ENCODE measurements at places on chromosomes 16 and 17. TPM values are rescaled to one million over a fixed set of nuclear protein-coding genes. Genes with fewer than 3 reads are reported as not detected.

Gene ACADVL
- 971 TPM for total RNA-seq

DNA sequence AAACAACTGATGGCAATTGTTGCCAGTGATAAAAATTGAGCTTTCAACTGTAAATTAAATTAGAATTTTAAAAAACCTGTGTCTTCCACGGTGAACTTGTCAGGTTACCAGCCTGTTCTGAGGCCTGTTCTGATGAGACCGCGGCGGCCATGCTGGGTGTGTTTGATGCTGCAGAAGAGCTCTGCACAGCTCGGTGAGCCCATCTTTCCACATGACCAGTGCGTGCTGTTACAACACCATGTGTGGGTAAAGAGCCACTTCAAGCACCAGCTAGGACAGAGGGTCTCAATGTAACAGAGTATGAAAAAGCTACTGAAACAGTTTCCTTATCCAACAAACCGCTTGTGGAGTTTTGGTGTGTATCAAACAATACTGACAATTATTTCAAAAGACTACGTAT is 48.5 kb downstream of the RPTOR start:
- no peak for DNase-seq

Gene GLIS2
- 16.9 TPM for total RNA-seq

GRCh38 chr16:55482056-55482455 is 3.1 kb downstream of the MMP2 start:
- no peak for DNase-seq

- no peak for DNase-seq
Observed at GRCh38 chr16:60419859-60420258, 1616.4 kb downstream of the CDH8 start.

DNA sequence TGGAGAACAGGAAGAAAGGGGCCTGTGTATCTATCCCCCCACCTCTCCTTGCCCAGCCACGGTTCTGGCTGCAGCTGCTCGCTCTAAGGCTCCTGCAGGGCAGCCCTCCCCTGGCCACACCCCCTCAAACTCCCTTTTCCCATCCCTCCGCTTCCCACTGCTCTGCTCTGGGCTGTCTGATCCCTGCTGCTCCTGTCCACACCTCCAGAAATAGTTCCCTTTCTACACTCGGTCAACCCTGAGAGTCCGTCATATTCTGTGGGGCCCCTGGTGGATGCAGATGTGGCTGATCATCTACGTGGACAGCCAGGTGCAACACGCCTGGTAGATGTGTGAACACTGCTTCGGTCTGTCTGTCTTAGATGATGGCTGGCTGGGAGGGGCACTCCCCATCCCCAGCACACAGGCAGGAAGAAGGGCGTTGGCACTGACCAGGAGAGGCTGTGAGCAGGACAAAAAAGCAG is 19.3 kb upstream of the KRT19 start:
- DNase-seq = no peak

Gene AARS1
- 72.8 TPM for total RNA-seq

- peak; percentile 73 for DNase-seq
Observed at GRCh38 chr17:17900615-17901520, 64.1 kb upstream of the SREBF1 start.

- no peak for DNase-seq
Observed at GRCh38 chr16:71894229-71894920, 956 bp upstream of the IST1 start.

GRCh38 chr16:9338068-9338467 is 246.6 kb downstream of the HAPSTR1 start:
- DNase-seq = no peak

Gene PRSS33
- not detected for total RNA-seq

- DNase-seq = no peak
Observed at GRCh38 chr17:78583091-78583490, 5.9 kb upstream of the DNAH17 start.

Gene ZACN
- not detected for total RNA-seq

GRCh38 chr16:86836503-86837129 is 258.3 kb downstream of the FOXL1 start:
- no peak for DNase-seq

- DNase-seq = no peak
Observed at GRCh38 chr16:75139498-75139897, 8.8 kb upstream of the ZFP1 start.

DNA sequence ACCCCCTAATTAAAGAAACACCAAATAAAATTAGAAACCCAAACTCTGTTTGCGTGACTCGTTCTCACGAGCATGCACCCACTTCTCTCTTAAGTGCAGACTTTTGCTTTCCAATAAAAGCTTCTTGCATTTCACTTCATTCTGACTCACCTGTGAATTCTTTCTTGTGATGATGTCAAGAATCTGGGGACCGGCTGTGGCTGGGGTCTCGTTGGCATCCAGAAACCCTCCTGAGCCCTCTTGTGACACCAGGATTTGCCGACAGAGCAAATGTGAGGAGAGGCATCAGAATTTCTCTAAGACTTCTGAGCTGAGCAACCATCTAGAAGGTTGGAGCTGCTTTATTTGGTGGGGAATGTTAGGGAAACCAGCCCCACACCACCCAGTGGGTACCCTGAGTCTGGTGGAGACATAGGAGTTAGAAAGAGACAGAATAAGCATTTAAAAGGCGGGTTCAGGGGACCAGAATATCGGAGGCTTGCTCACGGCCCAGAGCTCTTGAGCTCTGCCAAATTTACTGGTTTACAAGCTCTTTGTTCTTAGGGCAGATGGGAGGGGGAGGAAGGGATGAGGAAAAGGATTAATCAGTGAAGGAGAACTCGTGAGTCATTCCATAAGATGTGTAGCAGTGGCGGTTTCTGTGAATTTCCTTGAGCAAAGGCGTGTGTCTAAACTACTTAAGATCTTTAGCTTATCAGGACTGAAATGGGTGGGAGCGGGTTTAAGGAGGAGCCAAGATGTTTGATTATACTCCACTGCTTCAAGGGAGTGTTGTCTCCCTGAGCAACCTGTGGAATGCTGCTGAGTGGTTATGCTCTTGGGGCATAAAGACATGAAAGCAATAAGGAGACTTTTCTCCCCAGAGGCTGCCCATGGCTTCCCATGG is 24.2 kb upstream of the TMC5 start:
- DNase-seq = no peak

- peak; percentile 85 for DNase-seq
Observed at GRCh38 chr17:19346351-19347255, 15.9 kb downstream of the B9D1 start.

DNA sequence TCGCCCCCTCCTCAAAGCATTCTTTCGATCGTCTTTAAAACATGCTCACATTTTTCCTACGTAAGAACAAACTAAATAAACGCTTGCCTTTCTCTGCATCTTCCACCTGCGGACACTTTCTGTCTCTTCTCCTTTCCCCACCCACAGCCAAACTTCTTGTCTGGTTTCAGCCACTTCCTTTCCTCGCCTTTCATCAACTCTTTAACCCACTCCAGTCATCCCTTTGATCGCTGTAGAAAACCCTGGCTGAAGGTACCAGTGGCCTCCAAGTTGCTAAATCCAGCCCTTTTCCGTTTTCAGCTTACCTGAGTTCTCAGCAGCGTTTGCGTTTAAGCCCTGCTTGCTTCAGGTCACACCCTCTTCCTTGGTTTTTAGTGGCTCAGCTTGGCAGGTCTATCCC is 483 bp downstream of the RPA1 start:
- DNase-seq = no peak

DNA sequence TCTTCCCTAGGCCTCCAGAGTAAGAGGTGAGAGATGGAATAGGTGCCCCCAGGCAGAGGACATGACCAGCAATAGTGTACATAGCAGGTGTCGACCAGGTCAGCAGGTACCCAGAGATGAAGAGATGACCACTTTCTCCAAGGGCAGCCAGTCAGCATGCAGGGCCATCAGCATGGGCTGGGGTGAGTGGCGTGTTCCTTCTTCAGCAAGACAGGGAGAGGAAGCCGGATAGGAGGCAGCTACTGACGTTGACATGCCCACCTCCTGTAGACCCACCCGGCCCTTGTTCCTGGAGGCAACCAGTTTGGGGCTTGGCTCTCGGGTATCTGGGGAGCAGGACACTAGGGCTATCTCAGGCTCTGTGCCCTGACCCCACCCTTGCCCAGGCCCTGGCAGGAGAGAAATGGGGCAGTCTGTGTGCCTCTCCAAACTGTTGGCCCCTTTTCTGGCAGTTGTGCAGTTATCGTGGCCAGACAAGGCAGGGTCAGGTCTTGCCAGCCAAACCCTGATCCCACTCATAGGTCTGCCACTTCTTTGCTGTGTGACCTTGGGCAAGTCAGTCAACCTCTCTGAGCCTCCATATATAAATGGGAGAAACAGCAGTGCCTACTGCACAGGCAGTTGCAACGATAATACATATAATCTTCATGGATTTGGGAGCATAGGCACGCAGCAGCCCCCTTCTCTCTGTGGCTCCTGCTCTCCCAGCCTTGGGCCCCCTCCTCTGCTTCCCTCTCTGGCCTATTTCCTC is 1.4 kb upstream of the NDRG4 start:
- no peak for DNase-seq

DNA sequence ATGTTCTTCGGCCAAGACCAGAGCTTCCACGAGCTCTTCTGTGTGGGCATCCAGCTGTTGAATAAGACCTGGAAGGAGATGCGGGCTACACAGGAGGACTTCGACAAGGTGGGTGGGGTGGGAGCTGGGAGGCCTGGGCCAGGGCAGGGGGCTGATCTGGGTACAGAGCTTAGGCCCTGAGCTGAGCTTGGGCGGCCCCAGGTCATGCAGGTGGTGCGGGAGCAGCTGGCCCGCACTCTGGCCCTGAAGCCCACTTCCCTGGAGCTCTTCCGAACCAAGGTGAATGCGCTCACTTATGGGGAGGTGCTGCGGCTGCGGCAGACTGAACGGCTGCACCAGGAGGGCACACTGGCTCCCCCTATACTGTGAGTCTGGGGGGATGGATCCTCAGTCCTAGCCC is 3.5 kb downstream of the ELMO3 start:
- no peak for DNase-seq

Gene OR3A3
- total RNA-seq = not detected

DNA sequence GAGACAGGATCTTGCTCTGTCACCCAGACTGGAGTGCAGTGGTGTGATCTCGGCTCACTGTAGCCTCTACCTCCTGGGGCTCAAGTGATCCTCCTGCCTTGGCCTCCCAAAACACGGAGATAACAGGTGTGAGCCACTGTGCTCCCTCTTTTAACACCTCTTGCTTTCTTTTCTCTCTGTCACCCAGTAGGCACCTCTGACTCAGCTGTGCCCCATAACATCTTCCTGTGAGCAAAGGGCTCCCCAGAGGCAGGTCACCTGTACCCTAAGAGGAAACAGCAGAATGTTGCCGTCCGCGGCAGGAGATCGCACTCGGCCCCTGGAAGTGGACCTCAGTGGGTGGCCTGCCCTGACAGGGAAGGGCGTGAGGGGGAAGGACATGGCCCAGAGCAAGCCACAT is 918 bp upstream of the NLRC3 start:
- no peak for DNase-seq

Gene HSF4
- total RNA-seq = 46.5 TPM

Gene IGF2BP1
- not detected for total RNA-seq

Gene SYCE1L
- 0.88 TPM for total RNA-seq

Gene CCDC200
- total RNA-seq = not detected
